ENCODE measurements at places on chromosomes 13 and 19.

DNA sequence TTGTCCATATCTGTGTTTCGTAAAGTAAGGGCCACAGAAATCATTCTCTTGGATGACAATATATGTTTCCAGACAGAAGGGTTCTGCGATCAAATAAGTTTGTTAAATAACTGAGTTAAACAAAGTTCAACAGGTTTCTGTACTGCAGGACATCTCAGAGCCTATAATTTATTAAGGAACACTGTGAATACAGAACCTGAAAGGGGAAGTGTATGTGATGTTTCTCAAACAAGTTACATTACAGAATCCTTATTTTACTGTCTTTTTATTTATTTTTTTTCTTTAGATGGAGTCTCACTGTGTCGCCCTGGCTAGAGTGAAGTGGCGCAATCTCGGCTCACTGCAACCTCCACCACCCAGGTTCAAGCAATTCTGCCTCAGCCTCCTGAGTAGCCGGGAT, 55.4 kb upstream of the GTF2F2 start:
- no peak for DNase-seq

DNA sequence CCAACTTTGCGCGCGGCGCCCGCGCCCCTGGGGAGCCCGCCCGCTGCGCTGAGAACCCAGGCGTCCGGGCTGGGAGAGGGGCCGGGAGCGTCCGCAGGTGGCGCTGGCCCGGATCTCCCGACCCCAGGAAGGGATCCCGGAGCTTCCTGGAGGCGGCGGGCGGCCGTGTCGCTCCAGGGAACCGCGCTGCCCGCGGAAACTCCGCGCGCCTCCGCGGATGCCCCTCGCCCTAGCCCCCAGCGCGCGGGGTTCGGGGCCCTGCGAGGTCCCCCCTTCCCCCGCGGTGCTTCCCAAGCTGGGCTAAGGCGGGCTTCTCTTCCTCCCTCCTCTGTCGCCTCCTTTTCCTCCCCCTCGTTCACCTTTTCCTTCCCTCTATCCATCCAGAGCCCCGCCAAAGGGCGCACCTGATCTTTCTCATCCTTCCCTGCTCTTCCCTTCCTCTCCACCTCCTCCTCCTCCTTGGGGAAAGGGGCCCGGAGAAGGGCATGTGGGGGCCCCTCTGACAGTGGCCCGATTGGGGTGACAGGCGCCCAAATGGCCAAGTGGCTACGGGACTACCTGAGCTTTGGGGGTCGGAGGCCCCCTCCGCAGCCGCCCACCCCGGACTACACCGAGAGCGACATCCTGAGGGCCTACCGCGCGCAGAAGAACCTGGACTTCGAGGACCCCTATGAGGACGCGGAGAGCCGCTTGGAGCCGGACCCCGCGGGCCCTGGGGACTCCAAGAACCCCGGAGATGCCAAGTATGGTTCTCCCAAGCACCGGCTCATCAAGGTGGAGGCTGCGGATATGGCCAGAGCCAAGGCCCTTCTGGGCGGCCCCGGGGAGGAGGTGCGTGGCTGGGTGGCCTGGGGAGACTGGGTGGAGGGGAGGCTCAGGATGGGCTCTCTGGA, 710 bp downstream of the SHD start:
- no peak for DNase-seq

- no peak for DNase-seq
Measured at GRCh38 chr19:16343156-16343555, 18.5 kb downstream of the KLF2 start.

GRCh38 chr19:7658219-7658686, 10.6 kb upstream of the RETN start:
- DNase-seq, result no peak

DNA sequence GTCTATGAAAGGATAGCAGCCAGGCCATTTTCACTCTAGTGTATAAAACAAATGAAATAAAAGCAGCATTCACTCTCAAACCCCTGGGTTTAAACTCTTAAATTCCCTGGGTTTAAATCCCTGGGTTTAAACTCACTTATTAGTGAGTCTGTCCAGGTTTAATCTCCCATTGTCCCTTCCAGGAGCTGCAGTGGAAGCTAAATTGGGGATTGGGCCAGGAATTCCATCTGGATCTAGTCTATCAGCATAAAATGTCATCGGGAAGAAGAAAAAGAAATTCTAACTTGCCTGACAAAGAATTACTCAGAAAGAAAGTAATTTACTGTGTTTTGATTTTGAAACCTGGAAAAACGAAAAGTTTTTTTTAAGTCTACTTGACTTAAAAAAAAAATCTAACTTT, 54.8 kb downstream of the FRY start:
- peak; percentile 48 for DNase-seq

DNA sequence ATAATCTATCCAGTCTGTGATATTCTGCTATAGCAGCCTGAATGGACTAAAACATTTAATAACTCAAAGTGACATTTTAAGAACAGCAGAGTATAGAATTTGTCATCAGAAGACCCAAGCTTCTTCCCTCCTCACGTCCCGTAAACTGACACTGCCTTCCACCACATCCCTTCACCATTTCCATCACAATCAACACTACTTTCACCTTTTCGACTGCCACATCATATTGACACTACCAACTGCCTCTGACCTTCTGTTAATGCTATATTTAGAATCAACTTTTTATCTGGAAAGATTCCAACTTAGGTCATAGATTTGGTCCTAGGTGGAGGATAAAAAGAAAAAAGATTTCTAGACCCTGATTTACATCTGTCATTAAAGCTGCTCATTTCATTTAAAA, 39.6 kb downstream of the STOML3 start:
- no peak for DNase-seq

DNA sequence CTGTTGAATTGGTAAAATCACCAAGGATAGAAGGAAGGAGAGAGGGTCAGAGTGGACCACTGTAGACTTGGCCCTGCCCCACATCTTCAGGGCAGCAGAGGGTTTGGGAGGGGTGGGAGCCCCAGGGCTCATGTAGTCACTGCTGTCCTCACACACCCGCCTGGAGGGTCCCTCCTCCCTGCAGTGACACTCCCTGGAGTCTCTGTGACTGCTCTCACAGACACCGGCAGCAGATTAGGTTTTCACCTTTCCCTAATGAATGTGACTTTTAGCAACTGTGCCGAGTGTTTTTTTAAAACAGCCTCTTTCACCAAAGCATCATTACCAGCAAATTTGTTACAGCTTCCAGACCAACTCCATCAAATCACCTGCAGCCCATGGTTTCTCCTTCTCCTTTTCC, 45.7 kb upstream of the CCNE1 start:
- no peak for DNase-seq

DNA sequence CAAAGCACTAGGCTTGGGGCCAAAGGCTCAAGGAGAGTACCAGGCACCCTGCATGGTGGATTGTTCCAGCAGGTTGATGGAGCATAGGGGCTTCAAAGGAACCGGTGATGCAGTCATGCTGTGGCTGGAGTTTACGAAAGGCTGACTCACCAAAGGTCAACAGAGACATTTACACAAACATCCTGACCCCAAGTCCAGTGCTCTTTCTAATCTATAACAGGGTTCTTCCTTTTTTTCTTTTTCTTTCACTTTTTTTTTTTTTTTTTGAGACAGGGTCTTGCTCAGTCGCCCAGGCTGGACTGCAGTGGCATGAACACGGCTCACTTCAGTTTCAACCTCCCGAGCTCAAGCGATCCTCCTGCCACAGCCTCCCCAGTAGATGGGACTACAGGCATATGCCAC, 35.6 kb upstream of the TPTE2 start:
- no peak for DNase-seq

GRCh38 chr13:59746291-59746962, 417.3 kb downstream of the DIAPH3 start:
- DNase-seq, result peak; percentile 53

- DNase-seq, result no peak
Measured at GRCh38 chr13:71851498-71852409, 15.2 kb downstream of the DACH1 start.

GRCh38 chr19:28334419-28334818, 878.5 kb downstream of the UQCRFS1 start:
- no peak for DNase-seq

GRCh38 chr13:97367016-97367822, 66.8 kb upstream of the RAP2A start:
- peak; percentile 88 for DNase-seq

DNA sequence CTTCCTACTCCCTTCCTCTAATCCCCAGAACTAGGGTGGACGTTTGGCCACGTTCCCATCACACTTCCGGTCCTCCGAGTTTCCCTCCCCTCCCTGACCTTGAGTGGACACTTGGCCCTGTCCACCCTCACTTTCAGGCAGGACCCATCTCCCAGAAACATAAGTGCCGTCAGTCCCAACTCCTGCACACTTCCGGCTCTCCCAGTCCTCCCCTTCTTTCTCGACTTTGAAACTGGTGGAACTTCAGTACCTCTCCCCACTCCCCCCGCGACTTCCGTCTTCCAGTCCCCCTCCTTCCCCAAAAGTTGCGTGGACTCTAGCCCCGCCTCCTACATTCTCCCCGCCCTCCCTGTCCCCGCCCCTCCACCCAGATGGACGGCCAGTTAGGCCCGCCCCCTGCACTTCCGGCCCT, 278 bp upstream of the ZNF274 start:
- DNase-seq, result peak; percentile 92

DNA sequence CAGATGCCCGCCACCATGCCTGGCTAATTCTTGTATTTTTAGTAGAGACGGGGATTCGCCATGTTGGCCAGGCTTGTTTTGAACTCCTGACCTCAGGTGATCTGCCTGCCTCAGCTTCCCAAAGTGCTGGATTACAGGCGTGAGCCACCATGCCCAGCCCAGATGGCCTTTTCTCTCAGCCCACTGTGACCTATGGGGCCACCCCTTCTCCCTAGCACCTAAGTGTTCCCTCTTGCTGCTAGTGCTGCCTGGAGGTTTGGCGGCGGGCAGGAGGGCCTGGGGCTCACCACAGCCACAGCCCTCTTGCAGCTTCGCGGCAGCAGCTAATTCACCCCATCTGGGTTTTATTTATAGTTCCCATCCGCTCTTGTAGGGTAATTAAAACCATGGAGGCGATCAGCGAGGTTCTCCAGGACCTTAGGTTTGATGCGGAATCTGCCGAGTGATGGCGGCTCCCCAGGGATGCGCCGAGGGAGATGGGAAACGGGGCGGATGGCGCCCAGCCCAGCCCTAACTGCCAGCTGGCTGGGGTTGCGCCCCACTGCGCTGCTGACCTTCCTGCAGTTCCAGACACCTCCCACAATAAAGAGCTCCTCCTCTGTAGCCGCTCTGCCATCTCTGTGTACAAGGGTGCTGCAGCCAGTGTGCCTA, 3.3 kb downstream of the REX1BD start:
- DNase-seq, result no peak

DNA sequence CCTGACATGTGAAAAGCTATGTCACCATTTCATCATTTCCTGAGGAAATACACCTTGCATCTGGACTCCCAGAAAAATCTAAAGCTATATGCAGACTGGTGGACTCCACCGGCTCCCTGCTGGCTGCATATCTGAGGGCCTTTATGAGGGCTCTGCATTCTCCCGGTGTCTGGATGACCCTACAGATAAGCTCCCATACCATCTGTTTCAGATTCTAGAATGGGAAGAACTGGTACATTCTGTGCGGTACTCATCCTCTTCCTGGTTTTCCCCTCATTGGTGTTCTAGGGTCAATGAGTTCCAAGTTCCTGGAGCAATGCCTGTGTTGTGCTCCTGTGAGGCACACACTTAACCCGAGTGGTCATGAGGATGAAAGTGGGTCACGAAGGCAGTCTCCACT, 60.4 kb downstream of the COL4A1 start:
- DNase-seq, result no peak

- DNase-seq, result no peak
Measured at GRCh38 chr13:79405501-79405830, 589 bp downstream of the RBM26 start.

GRCh38 chr13:32515246-32515645, 23.3 kb downstream of the N4BP2L2 start:
- DNase-seq, result no peak

DNA sequence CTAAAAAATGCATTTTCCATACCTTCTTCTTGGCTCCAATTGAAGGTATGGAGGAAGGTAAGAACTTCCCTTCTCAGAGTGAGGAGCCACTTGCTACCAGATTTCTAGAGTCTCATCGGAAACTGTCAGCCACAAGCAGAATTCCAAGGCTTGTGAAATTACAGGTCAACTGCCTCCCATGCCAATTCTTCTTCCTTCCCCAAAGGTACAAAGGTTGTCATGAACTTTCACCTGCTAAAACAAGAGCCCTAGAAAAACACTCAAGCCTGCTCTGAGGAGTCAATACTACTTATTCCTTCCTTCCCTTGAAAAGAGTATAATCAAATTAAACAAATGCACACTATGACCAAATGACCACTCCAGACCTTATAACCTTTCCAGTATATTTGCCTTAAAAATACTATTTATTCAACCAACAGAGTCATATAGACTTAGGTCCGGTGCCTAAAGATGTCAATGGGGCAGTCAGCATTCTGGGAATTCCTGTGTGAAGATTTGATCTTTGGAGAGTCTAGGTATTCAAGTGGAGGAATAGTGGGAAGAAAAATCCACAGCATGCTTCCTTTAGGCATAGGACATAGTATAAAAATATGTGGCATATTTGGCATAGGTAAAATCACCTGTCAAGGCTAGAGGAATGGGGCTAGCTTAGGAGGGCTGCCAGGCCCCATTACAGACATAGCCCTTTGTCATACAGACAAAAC, 539.3 kb downstream of the LIG4 start:
- no peak for DNase-seq

Measured in AG20443 (cell line).